Right hindlimb (tissue), 1 donor: ENCODE measurements at places on chromosomes 1 and 21.
A peak's percentile ranks its signal among the peaks of the same experiment; 100 is the strongest.

DNA sequence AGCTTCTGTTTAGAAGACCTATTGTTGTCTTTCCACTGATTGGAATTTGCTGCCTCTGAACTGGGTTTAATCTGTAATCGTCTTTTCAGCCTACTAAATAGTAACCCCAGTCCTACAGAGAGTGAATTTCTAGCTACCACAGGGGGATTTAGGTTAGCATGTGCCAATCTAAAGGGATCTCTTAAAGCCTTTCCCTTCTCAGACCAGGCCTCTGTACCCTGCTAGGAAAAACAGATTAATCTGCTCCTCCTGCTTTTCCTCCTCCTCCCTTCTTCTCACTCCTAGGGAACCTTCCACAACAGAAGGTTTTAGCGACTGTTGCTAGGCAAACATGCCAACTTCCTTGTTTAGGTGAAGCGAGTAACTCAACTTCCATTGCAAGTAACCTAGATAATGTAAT lies 1.3 kb upstream of the RC3H1 start:
- peak; percentile 41 for DNase-seq

DNA sequence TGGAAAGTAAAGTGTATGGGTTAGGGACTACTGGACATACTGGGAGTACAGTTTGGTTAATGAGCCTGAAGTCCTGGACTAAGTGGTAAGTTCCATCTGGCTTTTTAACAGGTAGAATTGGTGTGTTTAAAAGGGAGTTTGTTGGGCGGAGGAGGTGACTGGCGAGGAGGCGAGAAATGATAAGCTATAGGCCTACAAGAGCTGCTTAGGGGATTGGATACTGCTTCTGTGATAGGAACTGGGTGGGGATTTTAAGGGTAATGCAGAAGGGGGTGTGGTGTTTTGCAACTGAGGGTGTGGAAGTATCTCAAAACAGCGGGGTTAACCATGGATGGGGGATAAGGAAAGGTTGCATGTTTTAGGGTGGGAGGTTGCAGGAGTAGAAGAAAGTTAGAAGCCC lies 3.5 kb downstream of the ERVH48-1 start:
- DNase-seq, result no peak

DNA sequence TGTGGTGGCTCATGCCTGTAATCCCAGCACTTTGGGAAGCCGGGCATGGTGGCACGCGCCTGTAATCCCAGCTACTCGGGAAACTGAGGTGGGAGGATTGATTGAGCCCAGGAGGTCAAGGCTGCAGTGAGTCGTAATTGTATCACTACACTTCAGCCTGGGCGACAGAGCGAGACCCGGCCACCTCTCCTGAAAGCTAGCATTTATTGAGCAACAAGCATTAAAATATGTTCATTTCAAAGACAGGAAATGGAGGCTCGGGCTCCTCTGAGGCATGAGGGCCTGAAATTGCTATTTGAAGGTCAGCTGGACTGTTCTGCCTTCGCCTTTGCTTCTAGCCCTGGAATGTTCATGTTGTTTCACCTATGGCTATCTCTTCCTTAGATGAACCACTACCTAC lies 34.5 kb downstream of the SPATA21 start:
- no peak for DNase-seq

DNA sequence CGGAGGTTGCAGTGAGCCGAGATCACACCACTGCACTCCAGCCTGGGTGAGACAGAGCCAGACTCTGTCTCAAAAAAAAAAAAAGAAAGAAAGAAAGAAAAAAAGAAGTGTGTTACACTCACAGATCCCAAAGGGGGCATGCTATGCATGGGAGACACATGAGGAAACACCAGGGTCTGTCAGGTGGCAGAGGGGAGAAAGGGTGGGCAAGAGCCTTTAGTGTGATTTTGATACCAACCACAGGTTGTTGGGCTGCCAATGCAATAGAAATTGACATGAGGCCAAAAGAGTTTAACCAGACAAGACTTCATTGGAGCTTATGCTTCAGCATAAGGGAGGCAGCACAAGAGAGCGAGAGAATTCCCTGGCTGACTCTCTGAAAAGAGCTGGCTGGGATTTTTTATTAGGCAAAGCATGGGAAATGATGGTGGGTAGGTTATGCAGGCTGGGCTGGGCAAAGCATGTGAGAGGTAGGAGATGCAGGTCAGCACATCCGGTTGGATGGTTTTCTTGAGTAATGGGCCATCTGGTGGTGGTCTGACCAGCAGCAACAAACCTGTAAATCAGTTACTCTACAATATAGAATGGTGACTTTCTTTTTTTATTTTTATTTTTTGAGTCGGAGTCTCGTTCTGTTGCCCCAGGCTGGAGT lies 11.7 kb upstream of the EXTL1 start:
- DNase-seq, result no peak
